ENCODE measurements at places on chromosomes 7 and 10. TPM values are rescaled to one million over a fixed set of nuclear protein-coding genes. Genes with fewer than 3 reads are reported as not detected.

The TMEM273 gene
- 0.83 TPM for total RNA-seq

DNA sequence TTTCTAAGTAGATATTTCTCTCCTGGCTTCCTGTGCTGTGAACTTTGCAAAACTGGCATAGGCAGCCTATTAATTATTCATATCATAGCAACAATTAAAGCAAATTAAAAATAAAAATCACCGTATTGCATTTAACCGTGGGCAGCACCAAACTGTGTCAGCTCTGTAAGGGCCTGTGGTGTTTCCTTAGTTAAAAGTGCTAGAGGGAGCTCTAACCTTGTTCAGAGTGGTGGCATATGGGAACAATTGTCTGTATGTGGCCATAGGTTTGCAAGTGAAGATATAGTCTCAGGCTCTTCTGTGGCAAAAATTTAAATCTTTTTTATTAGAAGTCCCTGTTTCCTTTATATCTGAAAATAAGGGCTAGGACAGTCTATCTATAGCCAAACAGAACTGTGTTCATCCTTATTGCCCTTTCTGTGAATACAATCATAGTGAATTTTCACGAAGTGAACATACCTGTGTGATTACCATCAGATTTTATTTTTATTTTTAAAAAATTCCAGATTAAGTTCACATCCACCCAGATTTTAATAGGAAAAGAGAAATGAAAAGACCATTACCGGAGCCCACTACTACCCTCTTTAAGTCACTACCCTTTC, 92.6 kb downstream of the POLL start:
- DNase-seq, result no peak
- H3K4me1 ChIP-seq, result peaks cover 10% of the 10 kb centered on the region
- H3K36me3 ChIP-seq, result no peaks in the 10 kb centered on the region
- H3K4me3 ChIP-seq, result no peak overlapping the region
- no peak overlapping the region for H3K27ac ChIP-seq

The LRMDA gene
- not detected for total RNA-seq

- no peak overlapping the region for H3K27ac ChIP-seq
- DNase-seq, result no peak
- H3K4me3 ChIP-seq, result no peak overlapping the region
- no peaks in the 10 kb centered on the region for H3K4me1 ChIP-seq
- H3K27me3 ChIP-seq, result no peaks in the 10 kb centered on the region
- no peaks in the 10 kb centered on the region for H3K36me3 ChIP-seq
Measured at GRCh38 chr7:48742079-48742798, 182.1 kb upstream of the CDC14C start.

The SCIN gene
- total RNA-seq, result 0.41 TPM

- no peak for DNase-seq
- peaks cover 9% of the 10 kb centered on the region for H3K36me3 ChIP-seq
- H3K27ac ChIP-seq, result no peak overlapping the region
- no peaks in the 10 kb centered on the region for H3K4me1 ChIP-seq
- H3K4me3 ChIP-seq, result no peak overlapping the region
- peaks cover 16% of the 10 kb centered on the region for H3K27me3 ChIP-seq
Measured at GRCh38 chr7:157527686-157528085, 190.9 kb downstream of the DNAJB6 start.

DNA sequence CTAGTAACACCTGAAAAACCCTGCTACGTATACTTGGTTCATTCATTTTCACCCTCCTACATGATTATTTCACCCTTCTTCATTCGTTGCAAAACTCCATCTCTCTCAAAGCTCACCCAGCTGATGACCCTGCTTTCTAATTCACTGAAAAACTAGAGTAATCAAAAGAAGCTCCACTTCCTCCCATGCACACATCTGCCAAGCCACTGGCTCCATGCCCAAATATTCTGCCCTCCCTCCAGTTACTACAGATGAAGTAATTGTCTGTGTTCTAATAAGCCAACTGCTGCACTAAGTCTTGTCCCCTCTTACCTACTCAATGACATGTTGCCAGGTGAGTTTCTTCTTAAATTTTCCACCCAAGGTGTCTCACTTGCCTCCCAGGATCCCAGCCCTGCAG, 96.9 kb upstream of the CCDC71L start:
- H3K4me3 ChIP-seq, result no peak overlapping the region
- H3K4me1 ChIP-seq, result no peaks in the 10 kb centered on the region
- H3K36me3 ChIP-seq, result no peaks in the 10 kb centered on the region
- no peak for DNase-seq
- H3K27ac ChIP-seq, result no peak overlapping the region
- no peaks in the 10 kb centered on the region for H3K27me3 ChIP-seq

GRCh38 chr10:26621889-26622711, 75.4 kb upstream of the PDSS1 start:
- DNase-seq, result peak; percentile 18
- no peaks in the 10 kb centered on the region for H3K36me3 ChIP-seq
- H3K27ac ChIP-seq, result peak overlapping the region; percentile 50
- peak overlapping the region; percentile 58 for H3K4me3 ChIP-seq
- H3K4me1 ChIP-seq, result peaks cover 9% of the 10 kb centered on the region
- H3K27me3 ChIP-seq, result peaks cover 30% of the 10 kb centered on the region

The RTKN2 gene
- 0.44 TPM for total RNA-seq

DNA sequence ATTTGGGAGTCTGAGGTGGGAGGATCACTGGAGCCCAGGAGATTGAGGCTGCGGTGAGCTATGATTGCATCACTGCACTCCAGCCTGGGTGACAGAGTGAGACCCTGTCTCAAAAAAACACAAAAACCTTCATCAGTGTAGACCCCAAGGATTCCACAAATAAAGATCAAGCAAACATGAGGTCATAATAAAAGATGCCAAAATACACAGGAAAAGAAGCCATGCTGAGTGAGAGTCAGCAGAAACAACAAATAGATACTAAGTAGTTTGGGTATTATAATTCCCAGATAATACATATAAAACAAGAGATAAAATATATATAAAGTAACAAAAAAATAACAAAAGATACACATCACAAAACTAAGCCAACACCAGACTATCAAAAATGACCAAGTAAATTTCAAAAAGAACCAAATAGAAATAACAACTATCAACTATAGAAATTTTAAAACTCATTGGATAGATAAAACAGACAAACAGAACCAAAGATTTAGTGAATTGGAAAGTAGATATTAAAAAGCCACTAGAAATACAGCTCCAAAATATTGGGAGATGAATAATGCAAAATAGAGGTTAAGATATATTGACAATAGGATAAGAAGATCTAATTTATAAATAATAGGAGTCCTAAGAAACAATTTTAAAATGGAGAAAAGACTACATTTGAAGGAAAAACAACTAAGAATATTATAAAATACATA, 48.9 kb upstream of the FHIP2A start:
- no peaks in the 10 kb centered on the region for H3K36me3 ChIP-seq
- DNase-seq, result no peak
- H3K27me3 ChIP-seq, result peaks cover 5% of the 10 kb centered on the region
- H3K27ac ChIP-seq, result no peak overlapping the region
- peaks cover 6% of the 10 kb centered on the region for H3K4me1 ChIP-seq
- H3K4me3 ChIP-seq, result no peak overlapping the region

The OR2A12 gene
- total RNA-seq, result not detected

- peaks cover 72% of the 10 kb centered on the region for H3K27me3 ChIP-seq
- no peak overlapping the region for H3K27ac ChIP-seq
- DNase-seq, result peak; percentile 48
- peaks cover 26% of the 10 kb centered on the region for H3K4me1 ChIP-seq
Measured at GRCh38 chr10:21496343-21497176, 28.9 kb downstream of the SKIDA1 start.

The WNT8B gene
- not detected for total RNA-seq

The TMEM270 gene
- not detected for total RNA-seq

DNA sequence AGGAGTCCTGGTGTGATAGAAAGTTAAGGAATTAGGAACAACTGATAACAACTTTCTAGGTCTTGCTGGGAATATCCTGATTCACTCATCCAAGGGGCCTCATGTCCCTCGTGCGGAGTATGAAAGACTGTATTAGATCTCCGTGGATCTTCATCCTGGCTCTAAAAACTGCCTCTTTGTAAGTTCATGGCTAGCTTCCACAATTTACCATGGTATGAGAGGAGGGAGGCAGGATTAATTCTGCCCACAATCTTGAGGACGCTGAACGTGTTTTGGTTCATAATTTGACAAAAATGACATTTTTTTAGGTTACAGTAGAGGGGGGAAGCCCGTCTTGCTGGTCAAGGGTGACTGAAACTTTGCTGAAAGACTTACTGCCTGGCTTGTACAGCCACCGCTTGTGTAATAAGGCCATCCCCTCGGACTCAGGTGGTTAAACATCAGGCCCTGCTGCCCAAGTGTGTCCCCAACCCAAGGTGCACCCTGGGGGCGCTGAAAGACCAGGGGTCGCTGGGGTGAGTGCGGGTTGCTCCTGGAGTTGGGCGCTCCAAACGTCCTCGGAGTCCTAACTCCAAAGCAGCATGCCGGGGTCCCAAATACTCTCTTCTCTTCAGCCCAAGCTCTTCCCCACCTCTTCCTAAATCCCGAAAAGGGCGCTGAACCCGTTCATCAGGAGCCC, 733 bp downstream of the HIBADH start:
- H3K36me3 ChIP-seq, result peaks cover 3% of the 10 kb centered on the region
- peak overlapping the region; percentile 72 for H3K27ac ChIP-seq
- DNase-seq, result no peak
- H3K4me3 ChIP-seq, result peak overlapping the region; percentile 93

The TMEM254 gene
- 12.8 TPM for total RNA-seq

GRCh38 chr7:33632840-33633525, 272.4 kb upstream of the BMPER start:
- H3K4me1 ChIP-seq, result no peaks in the 10 kb centered on the region
- H3K27me3 ChIP-seq, result no peaks in the 10 kb centered on the region
- no peak for DNase-seq
- H3K4me3 ChIP-seq, result no peak overlapping the region
- H3K27ac ChIP-seq, result no peak overlapping the region

The ABCA13 gene
- total RNA-seq, result not detected
